Activated CD4-positive, alpha-beta T cell treated with anti-CD3 and anti-CD28 coated beads for 1 hour (primary cell): ENCODE measurements at places on chromosomes 11 and 22.
A peak's percentile ranks its signal among the peaks of the same experiment; 100 is the strongest.

DNA sequence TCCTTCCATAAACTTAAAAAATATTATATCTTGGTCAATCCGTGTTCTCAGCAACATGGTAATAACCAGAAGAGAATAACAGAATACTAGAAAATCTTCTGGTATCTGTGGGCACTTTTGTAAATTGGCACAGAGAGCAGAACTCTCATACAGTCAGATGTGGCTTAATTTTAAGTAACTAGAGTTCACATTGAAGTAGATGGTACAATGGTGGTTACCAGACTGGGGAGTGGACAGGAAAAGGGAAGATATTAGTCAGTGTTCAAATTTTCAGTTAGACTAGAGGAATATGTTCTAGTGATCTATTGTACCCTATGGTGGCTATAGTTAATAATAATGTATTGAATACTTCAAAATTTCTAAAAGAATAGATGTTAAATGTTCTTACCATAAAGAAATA lies 6.9 kb downstream of the OR52H1 start:
- no peak for DNase-seq

DNA sequence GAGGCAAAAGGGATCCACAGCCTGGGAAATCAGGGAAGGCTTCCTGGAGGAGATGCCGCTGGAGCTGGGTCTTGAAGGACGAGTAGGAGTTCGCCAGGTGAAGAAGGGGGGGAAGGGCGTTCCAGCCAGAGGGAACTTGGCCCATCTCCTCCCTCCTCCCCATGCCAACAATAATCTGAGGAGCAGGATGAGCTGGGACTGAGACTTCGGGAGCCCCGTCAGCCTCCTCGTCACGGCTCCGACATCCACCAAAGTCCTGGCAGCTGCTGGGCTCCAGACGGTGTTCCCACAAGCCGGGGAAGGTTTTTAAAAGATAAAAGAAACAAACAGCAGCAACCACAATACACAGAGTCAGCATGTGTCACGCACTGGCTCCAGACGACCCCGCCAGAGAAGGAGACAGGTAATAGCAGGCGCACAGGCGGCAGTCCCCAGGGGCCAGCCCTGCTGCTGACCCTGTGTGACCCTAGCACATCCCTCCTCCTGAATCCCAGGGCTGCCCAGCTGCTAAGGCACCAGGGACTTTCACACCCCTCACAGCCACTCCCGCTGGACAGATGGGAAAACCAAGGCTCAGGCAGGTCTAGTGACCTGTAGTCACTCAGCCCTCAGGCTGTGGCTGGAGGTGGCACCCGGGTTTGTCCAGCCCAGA lies 37.3 kb downstream of the NUP50 start:
- no peak for DNase-seq

DNA sequence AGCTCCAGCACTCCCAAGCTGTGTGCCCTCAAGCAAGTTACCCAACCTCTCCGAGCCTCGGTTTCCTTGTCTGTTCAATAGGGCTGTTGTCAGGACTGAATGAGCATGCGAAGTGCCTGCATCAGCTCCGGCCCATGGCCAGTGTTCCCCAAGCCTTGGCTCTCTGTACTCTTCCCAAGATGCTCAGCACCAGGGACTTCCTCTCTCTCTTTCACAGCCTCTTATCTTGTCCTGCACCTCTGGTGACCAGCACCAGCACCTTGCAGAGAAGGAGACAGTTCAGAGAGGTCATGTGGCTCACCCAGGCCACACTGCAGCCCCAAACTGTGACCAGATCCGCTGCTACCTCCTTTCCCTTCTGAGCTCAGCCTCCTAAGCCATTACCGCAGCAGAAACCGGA lies 120.3 kb upstream of the ANO1 start:
- DNase-seq = no peak

DNA sequence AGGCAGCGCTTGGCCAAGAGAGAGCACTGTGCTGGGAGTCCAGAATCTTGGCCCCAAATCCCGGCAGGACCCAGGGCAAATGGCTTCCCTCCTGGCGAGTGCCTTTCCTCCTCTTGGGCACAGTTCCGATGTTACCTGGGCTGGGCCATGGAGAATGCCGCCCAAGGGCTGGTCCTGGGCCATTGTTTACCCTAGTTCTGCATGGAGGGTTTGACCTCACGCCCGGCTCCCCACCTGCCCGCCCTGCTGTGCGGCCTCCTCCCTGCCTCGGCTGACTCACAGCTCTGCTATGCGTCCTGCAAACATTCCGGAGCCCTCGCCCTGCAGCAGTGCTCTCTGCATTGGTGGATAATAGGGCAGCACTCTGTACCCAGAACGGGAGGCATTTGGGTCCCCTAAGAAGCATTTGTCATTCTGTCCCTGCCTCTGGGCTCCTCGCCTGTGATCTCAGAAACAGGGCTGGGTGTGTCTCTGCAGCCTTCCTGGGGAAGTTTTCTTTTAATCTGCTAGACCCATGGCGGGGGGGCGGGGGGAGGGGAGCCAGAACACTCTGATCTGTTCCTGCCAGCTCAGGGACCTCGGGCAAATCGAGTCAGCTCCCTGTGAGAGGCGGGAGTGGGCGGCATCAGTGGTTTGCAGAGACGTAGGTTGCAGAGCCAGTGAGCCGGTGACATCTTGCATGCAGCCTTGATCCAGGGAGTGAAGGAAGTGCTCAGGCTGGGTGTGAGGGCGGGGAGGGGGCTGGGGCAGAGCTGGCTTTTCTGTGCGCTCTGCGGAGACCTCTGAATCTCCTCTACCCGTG lies 32.9 kb upstream of the SMIM38 start:
- peak; percentile 25 for DNase-seq

GRCh38 chr11:45924036-45924915 lies 1.8 kb downstream of the LARGE2 start:
- no peak for DNase-seq
